ENCODE measurements at places on chromosomes 1 and 21.

GRCh38 chr1:19812875-19813642 lies 2.0 kb downstream of the RNF186 start:
- no peak for DNase-seq

- DNase-seq = no peak
These were observed 11.2 kb downstream of the TRIM62 start for GRCh38 chr1:33170351-33171274.

- no peak for DNase-seq
These were observed 7.0 kb downstream of the LRRC8B start for GRCh38 chr1:89531480-89532139.

GRCh38 chr1:12604114-12604874 lies 13.7 kb downstream of the DHRS3 start:
- DNase-seq = no peak

DNA sequence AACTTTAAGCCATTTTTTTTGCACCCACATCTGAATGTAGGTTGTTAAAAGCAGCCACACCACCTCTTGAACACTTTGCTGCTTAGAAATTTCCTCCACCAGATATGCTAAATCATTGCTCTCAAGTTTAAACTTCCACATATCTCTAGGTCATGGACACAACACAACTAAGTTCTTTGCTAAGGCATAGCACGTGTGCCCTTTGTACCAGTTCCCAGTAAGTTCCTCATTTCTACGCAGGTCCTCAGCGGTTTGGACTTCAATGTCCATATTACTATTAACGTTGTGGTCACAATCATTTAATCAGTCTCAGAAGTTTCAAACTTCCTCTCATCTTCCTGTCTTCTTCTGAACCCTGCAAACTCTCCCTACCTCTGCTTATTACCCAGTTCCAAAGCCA lies 661.6 kb upstream of the PKN2 start:
- no peak for DNase-seq

DNA sequence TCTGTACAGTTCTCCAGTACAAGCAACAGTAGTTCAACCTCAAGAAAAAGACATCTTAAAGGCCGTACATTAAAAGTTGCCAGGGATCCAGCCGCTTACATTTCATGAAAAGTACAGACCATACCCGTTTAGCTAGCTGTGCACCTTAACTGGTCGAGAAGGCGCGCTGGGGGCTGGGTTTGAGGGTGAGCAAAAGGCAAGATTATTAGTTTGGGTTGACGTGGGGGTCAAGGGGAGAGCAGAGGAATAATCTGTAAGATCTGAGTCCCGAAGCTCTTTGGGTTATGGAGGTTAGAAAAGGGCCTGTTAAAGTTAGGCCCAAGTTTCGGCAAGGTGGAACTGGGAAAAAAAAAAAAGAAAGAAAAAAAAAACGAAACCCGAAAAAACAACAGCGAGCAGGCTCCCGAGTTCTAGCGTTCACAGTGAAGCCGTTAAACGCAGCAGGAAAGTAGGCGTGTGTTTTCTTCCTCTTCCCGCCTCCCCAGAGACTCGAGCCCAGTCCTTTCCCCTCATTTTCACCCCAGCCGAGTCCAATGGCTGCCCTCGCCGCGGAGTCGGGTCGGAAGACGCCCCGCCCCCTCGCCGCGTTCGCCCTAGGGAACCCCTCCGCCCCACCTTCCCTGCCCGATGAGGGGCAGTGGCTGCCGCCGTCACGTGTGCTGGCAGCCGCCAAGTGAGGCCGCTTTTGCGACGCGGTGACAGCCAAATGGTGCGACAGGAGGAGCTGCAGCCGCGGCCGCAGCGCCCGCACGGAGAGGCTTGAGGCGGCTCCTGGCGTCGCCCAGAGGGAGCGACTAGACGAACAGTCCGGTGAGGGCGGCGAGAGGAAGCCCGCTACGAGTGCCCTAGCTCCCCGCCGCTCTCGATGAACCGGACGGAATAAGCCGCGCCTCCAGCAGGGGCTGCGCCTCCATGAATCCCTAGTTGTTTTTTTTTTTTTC lies at the start of gene PKN2:
TSS of gene PKN2 (plus strand) at position 733 of the 941 bp plus-strand sequence. CDS start 308 bp downstream, outside the sequence.
- DNase-seq = peak; percentile 85

DNA sequence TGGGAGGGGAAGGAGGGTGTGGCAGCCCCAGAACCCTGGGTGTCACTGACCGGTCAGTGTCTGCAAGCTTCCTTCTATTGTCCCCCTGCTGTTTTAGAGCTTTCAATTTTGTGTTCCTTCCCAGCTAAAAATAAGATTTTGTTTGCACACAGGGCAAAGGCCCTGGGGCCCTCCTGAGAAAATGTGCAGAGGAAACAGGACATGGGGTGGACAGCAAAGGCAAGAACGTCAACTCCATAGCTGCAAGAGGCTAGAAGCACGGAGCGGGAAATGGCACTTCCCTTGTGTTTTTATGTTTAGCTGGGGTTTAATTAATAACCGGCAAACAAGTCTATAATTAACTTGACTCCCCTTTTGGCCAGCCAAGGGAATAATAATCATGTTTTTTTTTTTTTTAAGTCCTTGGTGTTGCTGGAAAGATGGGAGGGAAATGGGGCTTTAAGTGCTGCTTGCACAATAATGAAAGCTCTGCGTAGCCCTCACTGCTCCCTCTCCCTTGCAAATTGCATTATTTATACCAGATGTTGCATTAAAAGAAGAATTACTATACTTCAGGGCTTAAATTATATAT lies 261.4 kb upstream of the USP24 start:
- no peak for DNase-seq

- DNase-seq = no peak
These were observed 870.7 kb downstream of the BRINP3 start for GRCh38 chr1:189606795-189607476.

DNA sequence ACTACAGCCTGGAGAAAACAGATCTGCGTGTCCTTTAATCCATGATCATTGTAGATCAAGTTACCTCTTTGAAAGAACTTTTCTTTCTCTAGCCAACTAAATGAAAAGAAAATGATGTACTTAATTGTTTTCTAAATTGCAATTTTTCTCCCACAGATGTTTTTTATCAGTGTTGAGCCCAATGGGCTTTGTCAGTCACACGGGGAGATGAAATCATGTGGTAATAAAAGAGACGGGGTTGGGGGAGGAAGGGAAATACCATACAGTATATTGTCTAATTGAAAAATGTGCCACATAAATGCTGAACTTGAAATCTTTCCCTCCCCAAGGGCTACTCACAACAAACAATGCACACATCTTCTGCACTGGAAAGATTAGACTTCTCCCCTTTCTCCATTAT lies 58.4 kb downstream of the NTMT2 start:
- DNase-seq = no peak

DNA sequence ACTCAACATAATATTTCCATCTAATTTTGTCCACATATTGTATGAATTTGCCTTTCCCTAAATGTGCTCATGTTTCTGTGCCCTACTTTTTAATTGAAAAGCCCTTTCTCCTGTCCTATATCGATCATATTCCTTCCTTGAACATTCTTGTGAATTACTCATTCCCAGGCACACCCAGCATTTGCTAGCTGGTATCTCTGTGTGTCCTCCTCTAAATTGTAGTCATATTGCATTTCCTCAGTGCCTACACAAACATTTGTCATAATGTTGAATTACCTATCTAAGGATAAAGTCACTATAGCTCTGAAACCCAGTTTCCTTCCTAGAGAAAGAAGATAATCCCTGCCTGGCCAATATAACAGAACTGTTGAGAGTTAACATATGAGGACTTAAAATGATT lies 39.6 kb upstream of the TBX15 start:
- no peak for DNase-seq

DNA sequence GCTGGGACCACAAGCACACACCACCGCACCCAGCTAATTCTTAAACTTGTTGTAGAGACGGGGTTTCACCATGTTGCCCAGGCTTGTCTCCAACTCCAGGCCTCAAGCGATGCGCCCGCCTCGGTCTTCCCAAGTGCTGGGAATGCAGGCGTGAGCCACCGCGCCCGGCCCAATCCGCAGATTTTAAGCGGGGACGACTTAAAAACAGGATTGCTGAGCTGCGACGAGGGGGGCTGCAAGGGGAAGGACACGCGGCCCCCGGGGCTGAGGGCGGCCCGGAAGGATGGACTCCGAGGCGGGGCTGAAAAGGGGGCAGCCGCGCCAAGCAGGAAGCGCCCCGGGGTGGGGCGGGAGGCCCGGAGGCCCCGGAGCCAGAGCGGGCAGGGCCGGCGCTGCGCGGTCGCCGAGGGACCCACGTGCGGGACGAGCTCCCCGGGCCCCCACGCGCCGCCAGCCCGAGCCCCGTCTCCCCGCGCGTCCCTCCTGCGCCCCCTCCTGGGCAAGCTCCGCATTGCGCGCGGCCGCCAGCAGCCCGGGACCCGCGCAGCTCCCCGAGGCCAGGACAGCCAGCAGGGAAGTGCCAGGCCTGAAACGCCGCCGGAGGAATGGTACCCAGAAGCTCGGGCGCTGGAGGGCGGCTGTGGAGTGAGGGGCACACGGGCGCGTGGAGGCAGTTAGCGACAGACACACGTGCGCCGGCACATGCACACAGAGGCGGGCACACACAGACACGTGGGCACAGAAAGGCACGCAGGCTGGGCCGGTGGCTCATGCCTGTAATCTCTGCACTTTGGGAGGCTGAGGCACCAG lies 5.5 kb upstream of the PRKCZ start:
- DNase-seq = no peak

- no peak for DNase-seq
These were observed 536.6 kb upstream of the CXADR start for GRCh38 chr21:16976193-16976592.

DNA sequence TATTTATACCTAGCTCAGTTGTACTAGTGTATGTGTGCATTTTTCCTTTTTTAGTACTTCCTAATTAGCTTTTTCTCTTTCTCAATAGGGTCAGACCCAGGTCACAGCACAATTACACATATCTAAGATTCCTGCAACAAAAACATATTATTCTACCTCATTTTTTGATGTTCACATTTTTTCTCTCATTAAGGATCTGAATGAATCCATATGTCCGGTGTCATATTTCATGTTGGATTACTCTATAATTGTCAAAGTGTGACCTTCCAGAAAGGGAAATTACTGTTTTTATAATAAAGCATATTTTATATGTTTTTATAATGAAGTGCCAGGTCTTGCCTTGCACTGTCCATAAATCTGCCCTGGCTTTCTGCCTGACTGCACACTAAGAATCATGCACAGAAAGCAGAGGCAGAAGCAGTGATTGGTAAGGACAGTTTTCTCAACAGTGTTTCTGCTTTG lies 143.7 kb downstream of the KCNT2 start:
- no peak for DNase-seq

GRCh38 chr1:22408230-22408629 lies 43.4 kb upstream of the ZBTB40 start:
- no peak for DNase-seq

GRCh38 chr1:9823943-9824701 lies at the start of gene CLSTN1:
Gene CLSTN1, minus strand, starts transcription at chr1:9823965. Its CDS starts 232 bp downstream, at chr1:9823733.
- DNase-seq = no peak

DNA sequence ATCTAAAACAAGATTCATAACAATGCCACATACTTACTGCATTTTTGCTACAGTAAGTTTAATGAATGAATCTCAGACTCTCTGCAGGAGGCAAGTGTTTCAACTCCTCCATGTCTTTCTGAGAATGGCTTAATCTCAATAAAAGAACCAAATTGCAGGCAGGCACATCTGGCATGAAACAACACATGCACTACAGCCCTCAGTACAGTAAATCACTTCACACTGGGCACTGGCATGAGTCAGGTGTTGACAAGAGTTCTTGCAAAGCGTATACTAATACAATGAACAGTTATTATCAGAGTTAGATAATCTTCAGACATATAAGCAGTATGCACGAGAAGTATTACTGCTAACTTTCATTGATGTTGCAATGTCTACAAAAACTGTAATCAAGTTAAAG lies 1386.8 kb downstream of the MRPL39 start:
- DNase-seq = no peak

DNA sequence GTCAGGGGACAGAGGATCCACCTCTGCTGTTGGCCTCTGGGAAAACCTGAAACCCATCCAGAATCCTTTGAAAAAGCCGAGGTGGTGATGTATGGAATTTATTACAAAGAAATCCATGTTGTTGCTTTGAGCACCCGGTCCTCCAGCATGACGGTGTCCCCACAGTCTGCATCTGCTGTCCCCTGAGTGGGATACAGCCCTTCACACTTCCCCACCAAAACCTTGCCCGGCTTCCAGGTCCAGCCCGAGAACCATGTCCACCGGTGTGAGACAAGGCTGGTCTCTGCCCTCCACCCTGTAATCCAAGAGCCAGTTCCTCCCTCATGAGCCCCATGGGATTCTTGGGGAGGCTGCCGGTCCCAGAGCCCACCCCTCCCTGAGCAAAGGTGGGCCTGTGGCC lies 70.5 kb downstream of the STUM start:
- DNase-seq = no peak

GRCh38 chr21:27371115-27371974 lies 404.5 kb upstream of the ADAMTS5 start:
- no peak for DNase-seq

DNA sequence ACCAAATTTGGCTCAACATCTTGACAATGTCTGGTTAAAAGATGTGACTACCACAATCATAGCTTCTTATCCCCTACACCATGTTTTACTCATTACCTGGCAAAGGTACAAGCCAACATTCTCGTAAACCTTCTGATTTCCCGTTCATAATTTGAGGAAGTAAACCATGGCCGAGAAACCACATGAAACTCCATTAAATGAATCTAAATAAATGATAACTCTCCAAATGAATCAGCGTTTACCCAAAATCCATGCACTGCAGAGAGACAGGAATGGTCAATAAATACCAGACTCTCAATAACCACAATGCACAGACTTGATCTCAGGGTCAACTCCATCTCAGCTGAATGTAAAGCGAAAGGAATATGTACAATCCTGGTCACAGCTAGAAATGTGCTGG lies 125.2 kb downstream of the TYW3 start:
- no peak for DNase-seq

DNA sequence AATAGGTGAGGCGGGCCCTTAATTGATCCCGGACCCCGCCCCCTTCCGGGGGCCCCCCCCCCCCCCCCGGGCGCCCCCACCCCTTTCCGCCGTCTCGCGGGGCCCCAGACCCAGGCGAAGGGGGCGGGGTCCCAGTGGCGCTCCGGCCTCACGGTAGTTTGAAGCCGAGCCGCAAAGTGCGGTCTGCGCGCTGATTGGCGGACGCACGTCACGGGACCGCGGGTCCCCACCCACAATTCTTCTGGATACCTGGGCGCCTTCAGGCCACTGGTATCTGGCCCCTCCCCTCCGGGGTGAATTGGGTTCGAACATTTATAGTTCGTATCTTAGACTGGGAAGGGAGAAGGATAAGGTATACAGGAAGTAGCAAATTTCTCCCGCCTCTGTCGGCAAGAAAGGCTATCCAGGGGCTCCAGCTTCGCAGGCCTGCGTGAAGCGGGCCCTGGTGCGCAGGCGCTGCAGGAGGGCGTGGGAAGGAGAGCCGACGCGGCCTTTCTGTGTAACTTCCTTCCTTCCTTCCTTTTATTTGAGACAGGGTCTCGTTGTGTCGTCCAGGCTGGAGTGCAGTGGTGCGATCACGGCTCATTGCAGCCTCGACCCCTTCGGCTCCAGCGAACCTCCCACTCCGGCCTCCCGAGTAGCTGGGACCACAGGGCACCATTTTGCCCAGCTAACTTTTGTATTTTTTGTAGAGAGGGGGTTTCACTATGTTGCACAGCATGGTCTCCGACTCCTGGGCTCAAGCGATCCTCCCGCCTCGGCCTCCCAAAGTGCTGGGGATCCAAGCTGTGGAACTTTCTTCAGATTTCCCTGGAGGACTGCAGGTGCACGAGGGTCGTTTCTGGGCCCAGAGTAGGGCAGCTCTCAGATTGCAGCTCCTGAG lies 564 bp upstream of the HMGN1 start:
- DNase-seq = peak; percentile 83
